ENCODE measurements at places on chromosomes 3 and 15.

DNA sequence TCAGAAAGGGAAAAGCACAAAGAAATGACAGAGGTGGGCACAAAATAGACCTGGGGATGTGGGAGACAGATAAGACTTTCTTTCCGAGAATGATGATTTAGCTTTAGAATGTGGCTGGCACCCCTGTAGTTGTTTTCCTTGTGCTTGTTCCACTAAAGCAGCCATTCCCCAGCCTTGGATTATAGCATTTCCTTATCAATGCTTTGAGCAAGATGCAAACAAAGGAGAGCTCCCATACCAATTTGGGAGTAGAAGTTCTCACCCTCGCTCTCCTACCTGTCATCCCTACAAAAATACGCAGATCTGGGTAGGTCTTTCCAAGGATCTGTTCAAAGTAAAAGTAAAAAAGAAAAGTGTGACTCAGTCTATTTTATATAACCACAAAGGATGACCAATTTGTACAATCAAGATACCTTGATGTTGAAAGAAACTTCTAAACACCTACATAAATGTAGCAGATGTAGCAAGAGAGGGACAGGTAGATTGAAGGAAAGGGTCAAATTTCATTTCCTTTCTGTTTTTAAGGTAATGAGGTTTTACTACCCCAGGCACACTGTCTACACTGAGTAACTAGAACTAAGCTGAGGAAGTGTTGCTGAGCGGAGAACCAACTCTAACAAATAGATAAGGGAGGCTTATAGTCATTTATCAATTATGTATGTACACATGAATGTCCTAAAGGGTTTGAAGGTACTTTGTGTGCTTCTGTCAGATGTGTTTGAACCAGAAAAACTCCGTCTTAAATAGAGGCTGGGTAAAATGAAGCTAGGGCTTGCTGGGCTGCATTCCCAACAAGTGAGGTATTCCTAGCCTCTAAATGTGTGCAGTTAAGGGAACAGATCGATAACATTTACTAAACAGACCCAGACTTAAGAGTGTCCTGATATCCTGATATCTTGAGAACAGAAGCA is 91.1 kb upstream of the LRRN1 start:
- no peak for DNase-seq

DNA sequence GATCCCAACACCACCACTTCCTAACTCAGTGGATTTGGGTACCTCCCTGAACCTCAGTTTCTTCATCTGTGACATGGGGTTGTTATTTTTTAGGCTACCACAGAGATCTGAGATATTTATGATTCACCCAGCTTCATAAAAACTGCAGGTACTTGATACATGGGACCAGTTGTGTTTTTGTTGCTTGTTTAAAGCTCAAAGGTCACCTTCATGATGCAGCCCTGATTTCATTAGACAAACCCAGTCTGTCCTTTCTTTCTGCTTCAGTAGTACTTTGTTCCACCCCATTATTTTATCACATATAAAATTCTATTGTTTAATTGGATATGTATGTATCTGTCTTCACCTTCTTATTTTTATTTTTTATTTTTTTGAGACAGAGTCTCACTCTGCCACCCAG is 57.4 kb upstream of the C15orf61 start:
- no peak for DNase-seq

DNA sequence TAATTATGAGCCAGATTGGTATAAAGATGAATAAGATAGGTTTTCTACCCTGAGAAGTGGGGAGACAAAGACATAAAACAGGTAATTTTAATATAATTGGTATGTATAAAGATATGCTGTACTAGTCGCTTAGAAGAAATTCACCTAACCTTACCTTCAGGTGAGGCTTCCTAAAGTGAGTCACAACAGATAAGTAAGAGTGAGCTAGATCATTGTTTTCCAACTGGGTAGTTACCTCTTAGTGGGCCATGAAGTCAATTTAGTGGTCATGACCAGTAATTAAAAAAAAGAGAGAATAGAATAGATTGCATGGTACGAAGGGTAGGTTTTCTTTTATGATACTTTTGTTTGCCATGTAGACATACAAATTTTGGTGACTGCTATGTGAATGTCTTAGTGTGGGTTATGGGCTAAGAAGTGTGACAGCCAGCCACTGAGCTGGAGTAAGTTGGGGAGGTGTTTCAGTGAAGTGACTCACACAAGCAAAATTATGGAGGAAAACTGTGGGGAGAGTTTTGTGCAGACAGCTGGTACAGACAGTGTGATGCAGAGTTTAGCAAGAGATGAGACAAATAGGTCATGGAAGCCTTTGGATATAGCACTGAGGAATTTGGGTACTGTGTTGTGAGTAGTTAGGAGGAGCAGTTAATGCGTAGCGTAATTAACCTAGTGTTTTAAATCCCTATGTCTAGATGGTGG is 8.2 kb downstream of the TRNT1 start:
- no peak for DNase-seq

DNA sequence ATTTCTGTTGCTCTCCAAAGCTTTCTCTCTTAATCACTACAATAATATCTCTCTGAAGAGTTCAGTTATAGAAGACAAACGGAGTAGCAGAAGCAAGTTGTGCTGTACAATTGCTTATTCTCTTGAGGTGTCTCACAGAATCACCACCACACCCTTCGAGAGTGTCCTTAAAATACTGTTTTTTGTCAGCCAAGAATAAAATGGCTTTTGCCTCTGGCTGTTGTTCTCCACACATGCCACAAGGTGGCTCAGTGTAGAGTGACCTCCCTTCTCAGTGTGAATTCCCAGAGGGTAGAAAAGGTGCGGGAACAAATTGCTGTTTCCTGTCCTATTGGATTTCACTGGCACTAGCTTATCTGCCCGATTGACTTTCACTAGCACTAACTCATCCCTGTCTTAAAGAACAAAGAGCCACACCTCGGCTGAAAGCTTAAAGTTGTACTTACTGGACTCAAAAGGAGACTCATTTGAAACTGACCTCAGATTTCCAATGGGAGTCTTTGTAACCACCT is 134.2 kb upstream of the SATB1 start:
- peak; percentile 71 for DNase-seq

GRCh38 chr3:32888739-32889138 is 62.7 kb upstream of the CCR4 start:
- no peak for DNase-seq

GRCh38 chr3:194395778-194396538 is 3.1 kb downstream of the GP5 start:
- DNase-seq = peak; percentile 33

DNA sequence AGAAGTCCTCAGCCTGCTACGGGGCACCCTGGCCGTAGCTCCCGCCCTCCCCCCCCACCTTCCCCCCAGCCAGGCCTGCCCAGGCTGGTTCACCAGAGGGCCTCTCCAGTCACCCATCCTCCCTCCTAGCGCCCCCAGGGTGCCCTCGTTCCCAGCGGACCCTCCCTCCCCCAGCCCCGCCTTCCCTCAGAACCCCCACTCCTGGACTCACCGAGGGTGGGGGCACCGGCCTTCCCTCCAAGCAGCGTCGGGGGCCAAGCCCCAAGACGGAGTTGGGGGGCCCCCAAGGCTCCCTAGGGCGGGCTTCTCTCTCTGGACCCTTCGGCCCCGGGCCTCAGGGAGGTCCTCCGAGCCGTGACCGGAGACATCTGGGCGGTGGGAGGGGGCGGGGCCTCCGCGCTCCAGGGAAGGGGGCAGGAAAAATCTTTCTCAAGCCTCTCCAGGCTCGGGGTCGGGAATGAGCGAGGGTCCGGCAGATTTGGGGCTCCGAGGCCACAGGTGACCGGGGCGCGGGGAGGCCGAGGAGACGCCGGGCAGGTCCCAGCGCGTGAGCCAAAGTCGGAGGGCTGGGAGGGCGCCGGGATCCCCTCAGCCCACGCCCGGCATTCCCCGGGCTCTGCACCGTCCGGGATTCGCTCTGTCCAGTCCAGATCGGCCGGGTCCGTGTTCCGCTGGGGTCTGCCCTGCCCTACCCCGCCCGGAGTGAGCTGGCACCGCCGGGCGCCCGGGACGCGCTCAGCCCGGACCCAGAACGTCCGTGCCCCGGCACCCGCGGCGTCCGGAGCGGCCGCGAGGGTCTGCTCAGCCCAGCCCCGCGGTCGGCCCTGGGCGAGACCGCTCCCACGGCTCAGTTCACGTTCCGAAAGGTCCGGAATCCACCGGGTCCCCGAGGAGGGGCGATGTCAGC is 999 bp downstream of the INSYN1 start:
- no peak for DNase-seq

- DNase-seq = no peak
These were observed 512 bp downstream of the LARP6 start for GRCh38 chr15:70853318-70853972.

DNA sequence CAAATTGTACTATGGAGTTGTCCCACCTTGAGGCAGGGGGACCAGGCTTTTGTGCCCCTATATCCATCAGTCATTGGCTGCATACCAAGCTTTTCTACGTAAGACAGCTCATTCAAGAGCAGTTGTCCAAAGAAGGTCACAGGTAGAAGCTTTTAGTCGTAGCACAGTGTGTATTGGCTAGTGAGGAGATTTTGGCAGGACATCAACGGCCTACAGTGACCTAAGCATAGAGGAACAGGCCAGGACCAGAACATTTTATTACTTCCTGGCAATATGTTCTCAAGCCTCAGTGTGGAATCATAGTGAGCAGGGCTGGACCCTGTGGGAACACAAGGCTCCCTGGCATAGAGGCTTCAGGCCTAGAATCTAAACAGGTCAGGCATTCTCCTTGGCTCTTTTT is 105.4 kb upstream of the ANKRD28 start:
- no peak for DNase-seq
